Ecto neural progenitor cell (in vitro differentiated cells): ENCODE measurements at places on chromosomes 1 and 21.

DNA sequence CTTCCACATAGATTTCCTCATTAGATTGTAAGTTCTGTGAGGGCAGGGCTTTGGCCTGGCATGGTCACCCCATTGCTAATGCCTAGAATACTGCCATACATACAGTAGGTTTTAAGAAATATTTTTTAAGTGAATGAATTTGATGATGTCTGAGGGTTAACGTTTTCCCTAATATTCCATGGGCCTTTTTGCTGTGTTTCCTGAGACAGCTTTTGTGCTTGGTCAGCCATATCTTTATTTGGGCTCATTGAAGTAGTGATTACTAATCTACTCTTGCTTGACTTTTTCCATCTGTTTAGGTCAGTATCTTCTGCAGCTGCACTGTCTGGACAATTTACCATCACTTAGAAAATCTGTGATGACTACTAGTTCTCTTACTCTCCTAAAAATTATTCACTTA, 3.5 kb downstream of the CDC42 start:
- DNase-seq: no peak

- DNase-seq: no peak
Measured at GRCh38 chr1:21244154-21244553, 46.1 kb downstream of the ECE1 start.

- no peak for DNase-seq
Measured at GRCh38 chr21:37557261-37557950, 190.8 kb downstream of the DYRK1A start.

DNA sequence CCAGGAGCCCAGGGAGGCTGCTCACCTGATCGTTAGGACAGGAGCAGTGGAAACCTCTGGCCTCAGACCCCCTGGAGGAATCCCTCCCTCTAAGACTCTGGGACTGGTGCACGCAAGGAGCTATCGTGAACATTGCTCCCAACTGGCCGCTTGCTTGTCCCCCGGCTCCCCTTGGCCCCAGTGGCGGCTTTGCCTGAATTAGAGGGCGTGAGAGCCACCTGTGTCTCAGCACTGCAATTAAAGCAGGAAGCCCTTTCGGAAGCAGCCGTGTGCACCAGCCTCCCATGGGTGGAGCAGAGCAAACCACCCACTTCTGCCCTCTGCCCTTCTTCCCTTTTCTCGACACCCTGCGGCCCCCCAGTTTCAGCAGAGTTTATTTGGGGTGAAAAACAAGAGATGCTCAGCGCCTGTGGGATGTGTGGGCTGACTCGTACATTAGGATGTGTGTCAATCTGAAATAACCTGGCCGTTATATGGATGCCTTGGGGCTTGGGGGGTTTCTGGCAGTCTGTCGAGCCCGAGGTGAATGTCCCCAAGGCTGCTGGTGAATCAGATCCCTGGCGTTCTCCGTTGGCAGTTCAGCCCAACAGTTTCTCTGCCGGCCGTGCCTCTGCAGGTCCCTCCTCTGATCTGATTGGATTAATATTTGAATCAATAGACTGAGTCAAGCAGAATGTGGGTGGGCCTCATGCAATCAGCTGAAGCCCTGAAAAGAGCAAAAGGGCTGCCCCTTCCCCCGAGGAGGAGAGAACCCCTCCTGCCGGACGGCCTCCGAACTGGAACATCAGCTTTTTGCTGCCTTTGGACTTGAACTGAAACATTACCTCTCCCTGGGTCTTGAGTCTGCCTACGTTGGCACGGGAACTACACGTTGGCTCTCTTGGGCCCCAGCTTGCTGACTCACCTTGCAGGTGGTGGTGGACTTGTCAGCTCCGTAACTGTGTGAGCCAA, 7.3 kb upstream of the UMODL1 start:
- DNase-seq: no peak

GRCh38 chr21:41634211-41634694, 126.3 kb upstream of the TMPRSS2 start:
- no peak for DNase-seq
